ENCODE measurements at places on chromosomes 6 and 20.

DNA sequence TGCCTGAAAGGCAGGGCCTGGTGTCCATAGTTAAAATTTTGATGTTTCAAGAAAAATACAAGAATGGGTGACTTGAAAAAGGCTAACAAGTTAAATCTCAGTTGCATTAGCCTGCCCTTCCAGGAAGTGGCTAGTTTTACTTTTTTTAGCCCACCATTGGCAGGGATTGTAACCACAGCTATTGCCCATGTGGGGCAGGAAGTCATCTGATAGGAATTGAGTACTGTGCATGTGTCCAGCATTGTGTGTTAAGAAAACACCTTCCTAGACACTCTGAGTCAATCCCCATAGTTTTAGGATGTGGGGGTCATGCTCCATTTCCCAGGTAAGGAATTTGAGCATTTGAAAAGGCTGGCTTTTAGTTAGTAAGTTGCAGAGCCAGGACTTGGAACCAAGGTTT lies 26.9 kb downstream of the LYRM2 start:
- DNase-seq: no peak

DNA sequence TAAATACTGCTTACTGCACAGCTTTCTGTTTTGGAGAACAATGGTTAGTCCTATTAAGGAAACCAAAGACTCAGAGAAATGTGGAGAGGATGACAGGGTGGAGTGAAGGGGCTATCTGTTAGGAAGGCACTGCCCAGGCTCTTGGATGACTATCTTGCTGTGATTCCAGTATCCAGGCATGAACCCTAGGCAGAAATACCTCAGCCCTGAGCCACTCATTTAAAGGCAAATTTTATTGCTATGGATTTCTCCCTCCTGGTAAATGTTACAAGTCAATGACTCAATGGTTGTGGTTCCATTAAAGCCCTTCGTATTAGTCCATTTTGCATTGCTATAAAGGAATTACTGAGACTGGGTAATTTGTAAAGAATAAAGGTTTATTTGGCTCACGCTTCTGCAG lies 25.9 kb downstream of the ADGRF4 start:
- DNase-seq: no peak

GRCh38 chr20:35093267-35093884 lies 769 bp upstream of the TRPC4AP start:
- no peak for DNase-seq

GRCh38 chr6:149032599-149033405 lies 284.7 kb upstream of the TAB2 start:
- no peak for DNase-seq

DNA sequence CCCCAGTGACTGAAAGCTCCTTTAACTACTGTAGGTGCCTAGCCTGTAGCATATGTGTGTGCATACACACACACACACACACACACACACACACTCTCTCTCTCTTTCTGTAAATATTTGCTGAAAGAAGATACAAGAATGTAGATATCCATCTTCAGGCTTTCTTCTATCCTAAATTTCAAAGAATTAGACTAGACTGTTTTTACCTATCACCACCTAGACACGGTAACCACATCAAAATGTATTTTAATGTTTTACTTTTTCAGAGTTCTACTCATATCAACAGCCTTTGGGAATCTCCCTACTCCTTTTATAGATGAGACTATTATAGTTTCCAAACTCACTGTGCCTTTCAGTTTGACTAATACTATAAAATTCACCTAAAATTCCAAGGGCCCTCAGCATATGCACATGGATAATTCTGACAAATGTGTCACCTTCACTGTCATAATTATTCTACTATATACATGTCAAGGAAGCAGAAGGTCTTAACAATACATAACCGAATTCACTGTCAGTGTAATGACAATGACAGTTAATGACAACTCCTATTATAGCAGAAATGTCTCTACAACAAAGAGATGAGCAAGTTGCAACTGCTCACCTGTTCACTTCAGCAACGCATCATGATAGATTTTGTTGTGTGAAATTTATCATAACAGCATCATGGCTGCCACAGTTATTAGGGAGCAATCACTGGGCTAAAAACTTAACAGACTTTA lies 236.5 kb downstream of the GMPR start:
- no peak for DNase-seq

GRCh38 chr6:132063738-132064137 lies 112.6 kb upstream of the CCN2 start:
- DNase-seq: no peak

- DNase-seq: peak; percentile 47
Observed at GRCh38 chr6:43021270-43022047, at the start of gene RRP36. Gene RRP36, plus strand, starts transcription at chr6:43021623. Its CDS starts 32 bp downstream, at chr6:43021655.

- no peak for DNase-seq
Observed at GRCh38 chr6:158661156-158661685, 11.4 kb downstream of the SYTL3 start.

DNA sequence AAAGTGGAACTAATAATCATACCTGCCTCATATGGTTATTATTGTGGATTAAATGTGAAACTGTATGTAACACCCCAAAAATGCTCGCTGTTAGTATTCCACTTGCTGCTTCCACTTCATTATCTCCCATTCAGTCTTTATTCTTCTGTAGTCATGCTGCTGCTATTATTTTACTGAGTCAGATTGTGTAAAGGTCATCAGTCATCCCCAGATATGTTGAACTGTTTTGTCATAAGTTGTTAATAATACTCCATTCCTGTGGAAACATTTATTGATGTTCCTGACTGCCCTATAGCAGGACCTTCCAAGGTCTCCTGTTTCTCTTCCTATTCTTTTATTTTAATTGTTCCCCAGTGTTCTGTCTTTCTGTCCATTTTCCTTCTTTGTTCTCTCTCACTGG lies 1148.3 kb downstream of the EPHA7 start:
- no peak for DNase-seq

Measured in CD4-positive, alpha-beta T cell treated with Interferon gamma for 1 hour (primary cell).